ENCODE measurements at places on chromosomes 7 and 10.

DNA sequence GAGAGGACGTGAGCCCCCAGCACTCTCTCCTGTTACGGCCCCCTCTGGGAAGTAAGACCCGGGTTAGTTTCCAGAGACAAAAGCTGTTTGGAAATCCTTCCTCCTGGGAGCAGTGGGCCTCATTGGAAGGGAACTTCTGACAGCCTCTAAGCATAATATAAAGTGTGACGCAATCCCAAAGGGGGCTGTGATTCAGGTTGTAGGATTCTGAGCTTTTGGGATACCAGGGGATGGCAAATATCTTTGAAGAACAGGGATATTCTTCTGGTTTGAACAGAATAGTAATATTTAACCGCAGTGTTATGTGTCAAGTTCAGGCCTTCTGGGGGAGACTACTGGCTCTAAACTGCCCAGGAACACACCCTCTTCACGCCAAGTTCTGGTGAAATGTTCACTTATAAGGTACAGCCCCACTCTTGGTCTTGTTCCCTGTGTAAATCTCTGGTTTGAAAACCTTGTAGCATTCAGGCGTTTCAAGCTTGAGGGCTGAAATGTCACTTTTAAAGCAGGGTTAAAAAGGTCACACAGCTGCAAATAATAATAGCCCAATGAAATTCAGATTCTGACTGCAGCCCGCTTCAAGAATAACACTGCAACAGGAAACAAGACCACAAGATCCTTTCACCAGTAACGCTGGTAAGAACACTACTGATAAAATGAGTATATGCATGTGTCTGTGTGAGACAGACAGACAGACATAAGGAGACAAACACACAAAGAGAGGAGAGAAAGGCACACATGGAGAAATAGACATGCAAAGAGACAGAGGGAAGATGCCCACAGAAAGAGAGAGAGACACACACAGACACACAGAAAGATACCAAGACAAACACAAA, 69.0 kb downstream of the CREB5 start:
- no peak for DNase-seq

GRCh38 chr10:43160921-43161255, 22.6 kb downstream of the CSGALNACT2 start:
- no peak for DNase-seq

- DNase-seq, result no peak
Measured at GRCh38 chr7:117631652-117632051, 151.8 kb downstream of the CFTR start.

- peak; percentile 36 for DNase-seq
Measured at GRCh38 chr7:2632733-2633537, 1.1 kb downstream of the TTYH3 start.

- no peak for DNase-seq
Measured at GRCh38 chr10:9992661-9993060, 1025.0 kb upstream of the CELF2 start.

- no peak for DNase-seq
Measured at GRCh38 chr7:51279391-51280023, 37.1 kb downstream of the COBL start.

Data from GOT3 (cell line).